Activated CD4-positive, CD25-positive, alpha-beta regulatory T cell treated with anti-CD3 and anti-CD28 coated beads, Interleukin-2, amount 50 U/mL, for 24 hours (primary cell): ENCODE measurements at places on chromosomes 2 and 18.

DNA sequence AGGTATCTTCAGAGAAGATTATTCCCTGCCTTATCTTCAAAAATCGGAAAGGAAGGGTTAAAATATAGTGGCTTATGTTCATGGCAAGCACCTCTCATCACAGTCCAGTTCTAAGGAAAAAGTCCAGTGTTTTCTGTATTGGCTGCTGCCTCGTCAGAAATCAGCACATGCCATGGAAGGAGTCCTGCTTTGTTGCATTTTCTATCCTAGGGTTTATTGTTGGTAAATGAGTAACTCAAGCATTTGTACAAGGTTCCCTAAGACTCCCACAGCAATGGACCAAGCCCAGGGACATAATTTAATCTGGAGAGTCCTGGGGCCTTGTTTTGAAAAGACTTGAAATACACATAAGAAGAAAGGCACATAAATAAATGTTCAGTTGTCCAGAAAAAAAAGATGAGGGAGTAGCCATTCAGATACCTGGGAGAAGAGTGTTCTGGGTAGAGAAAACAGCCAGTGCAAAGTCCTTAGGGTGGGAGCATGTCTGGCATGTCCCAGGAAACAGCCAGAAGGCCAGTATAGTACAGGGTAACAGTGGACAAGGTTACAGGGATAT is 26.4 kb downstream of the NBEAL1 start:
- no peak for ATAC-seq

DNA sequence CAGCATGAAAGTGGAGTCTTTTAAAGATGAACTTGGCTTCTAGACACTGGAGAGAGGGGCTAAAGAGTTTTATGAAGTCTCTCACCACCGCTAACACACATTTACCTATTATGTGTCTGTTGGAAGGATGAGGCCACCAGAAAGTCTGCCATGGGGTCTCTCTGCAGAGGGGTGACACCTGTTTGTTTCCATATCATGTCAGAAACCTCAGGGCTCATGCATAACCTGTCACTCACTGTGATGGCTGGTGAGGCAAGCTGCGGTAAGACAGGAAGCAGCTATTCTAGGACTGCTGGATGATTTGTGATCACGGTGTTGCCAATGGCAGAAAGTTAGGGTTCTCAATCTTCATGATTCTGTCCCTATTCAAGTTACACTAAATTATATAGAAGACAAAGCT is 60.8 kb upstream of the DNMT3A start:
- peak; percentile 47 for ATAC-seq

GRCh38 chr2:2107627-2108026 is 223.4 kb downstream of the MYT1L start:
- ATAC-seq = no peak

DNA sequence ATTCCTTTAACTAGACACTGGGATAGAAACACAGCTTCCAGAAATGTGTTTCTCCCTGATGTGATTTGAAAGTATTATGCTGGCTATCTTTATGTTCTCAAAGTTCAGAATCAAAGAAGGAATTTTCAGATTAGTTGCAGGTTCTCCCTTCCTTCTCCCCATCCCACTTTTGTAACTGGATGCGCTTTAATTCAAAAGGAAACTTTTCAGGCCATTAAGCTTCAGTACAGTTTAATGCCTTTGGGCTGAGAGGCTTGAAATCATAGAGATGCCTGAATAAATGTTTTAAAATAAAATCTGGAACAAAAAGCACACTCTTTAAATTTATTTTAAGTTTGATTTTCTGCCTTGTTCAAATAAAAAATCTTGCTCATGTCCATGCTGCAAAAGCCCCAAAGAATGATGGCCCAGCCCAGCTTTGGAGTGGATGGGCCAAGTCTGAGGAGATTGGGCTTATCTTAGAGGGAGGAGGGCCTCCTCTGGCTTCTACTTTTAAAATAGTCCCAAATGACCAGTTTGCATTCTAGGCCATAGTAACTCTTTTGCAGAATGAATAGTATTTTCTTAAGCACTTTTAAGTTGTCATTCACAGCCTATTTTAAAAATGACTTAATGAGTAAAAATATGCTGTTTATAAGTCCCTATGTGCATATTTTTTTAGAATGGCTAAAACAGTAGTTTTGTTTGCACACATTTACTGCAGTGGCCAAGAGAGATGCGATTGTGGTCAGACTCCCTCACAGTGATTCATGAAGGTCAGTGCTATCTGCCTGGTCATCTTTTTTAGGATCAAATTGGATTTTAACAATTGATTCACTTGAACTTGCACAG is 129.2 kb downstream of the MTX2 start:
- ATAC-seq = no peak

DNA sequence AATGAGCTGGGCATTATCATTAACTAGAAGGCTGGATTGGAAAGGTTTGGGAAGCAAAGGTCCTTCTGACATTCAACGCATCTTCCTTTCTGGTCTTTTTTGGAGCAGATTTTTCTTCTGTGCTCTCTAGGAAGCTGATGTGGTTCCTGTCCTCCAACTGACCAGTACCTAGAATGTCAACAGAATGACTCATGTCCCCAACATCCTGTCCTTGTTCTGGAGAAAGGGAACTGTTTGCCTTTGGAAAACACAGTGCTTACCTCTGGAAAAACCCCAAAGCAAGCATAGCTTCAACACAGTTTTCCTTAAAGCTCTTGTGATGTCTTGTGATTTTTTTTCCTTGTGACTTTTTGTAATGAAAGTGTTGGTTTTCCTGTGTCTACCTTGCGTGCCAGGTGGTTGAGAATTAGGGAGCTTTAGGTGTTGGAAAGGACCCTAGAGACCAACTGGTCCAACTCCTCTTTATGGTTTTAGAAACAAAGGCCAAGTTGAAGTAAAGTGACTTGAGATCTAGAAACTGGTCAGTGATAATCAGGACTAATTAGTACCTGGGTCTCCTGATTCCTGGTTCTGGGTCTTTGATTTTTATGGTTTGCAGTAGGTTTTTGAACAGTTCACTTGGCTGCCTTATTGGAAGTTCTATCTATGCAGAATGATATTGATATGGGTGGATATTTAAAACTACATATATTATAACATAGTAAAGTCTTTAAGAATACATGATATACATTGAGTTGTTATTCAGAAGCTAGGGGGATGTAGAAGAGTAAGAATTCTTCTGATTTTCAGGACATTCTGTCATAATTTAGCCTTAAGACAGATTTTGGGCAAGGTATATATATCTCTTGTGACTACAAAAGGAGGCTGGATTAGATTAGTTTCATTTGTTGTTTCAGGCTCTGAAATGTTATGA is 70.5 kb downstream of the FMNL2 start:
- ATAC-seq = no peak

GRCh38 chr2:215619022-215619958 is 183.4 kb upstream of the FN1 start:
- ATAC-seq = no peak

GRCh38 chr2:99112617-99113016 is 28.9 kb upstream of the C2orf15 start:
- no peak for ATAC-seq

DNA sequence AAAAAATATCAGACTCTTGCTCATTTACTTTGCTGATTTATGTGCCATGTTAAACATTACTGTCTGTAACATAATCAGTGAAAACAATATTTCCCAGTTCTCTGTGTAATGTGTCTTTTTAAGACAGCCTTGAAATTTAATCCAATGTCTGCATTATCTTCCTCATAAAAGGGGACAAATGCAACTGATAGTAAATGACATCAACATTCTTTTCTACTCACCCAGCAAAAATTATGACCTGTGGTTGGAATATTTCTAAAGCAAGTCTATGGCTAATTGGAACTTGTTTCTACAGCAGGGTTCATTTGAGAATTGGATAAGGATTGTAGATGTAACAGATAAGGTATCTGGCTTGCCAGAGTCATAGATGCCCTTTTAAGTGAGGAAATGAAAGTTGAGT is 34.8 kb downstream of the C1D start:
- no peak for ATAC-seq

GRCh38 chr18:48638896-48639771 is 100.3 kb downstream of the CTIF start:
- no peak for ATAC-seq

DNA sequence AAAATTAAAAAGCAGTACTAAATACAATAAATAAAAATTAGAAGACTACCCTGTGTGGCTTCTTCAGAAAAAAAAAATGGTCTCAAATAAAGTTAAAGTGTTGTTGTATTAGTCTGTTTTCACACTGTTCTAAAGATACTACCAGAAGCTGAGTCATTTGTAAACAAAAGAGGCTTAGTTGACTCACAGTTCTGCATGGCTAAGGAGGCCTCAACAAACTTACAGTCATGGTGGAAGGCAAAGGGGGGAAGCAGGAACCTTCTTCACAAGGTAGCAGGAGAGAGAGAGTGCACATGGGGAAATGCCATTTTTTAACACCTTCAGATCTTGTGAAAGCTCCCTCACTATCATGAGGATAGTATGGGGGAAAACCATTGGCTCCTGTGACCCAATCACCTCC is 612.8 kb downstream of the RNF144A start:
- ATAC-seq = no peak

DNA sequence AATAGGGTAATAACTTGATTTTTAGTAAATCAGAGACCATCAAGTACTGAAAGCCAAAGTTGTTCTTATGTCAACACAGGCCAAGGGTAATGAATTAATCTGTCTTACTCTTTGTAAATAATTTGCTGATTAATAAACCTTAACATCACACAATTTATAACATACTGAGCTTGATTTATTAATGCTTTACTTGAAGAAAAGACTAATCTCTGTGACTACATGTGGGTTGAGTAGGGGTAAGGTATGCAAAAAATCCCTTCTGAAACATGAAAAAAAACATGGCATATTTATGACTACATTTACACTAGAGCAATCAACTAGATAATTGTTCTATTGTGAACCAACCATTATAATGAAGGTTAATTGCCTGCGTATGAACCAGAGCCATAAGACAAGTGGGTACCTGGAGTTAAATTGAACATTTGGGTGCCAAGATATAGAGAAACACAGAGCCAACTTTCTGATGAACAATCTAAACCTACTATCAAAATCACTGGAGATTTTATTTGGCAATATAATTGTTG is 67.7 kb upstream of the GRB14 start:
- no peak for ATAC-seq

- ATAC-seq = no peak
These were observed 92.2 kb downstream of the TEX51 start for GRCh38 chr2:126990605-126991532.

DNA sequence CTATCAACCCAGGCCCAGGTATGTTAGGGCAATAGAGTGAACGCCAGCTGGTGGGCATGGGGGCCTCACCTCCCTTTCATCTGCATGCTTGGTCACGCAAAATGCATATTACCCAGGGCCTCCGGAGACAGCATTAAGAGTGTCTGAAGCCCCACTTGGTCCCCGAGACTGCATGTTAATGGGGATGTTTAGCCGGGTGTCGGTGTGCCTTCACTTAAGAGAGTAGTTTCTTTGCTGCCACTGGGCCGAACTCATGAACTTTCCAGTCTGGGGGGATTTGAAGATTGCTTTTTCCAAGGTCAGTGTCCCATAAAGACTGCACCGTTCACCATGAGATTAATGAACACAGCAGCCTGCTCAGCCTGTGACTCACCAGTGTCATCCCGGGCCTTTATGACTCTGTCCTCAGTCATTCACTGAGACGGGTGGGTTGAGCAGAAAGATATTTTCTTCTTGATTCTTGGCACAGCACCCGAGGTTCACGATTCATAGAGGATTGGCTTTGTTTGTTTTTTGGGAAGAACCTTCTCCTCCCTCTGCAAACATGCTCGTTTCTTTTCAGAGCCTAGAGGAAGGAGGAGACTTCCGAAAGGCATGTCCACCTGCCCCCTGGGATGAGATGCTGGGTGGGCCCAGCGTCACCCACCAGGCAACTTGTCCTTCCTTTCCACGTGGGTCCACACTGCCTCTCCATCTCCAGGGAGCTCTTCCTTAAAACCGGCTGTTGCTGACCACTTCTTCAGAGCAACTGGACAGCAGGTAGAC is 199.1 kb downstream of the GLI2 start:
- no peak for ATAC-seq

- no peak for ATAC-seq
These were observed 336.4 kb downstream of the EIPR1 start for GRCh38 chr2:3041246-3041645.

GRCh38 chr2:168560817-168561499 is 104.9 kb downstream of the CERS6 start:
- no peak for ATAC-seq

GRCh38 chr2:198731842-198732399 is 725.8 kb downstream of the SATB2 start:
- no peak for ATAC-seq

DNA sequence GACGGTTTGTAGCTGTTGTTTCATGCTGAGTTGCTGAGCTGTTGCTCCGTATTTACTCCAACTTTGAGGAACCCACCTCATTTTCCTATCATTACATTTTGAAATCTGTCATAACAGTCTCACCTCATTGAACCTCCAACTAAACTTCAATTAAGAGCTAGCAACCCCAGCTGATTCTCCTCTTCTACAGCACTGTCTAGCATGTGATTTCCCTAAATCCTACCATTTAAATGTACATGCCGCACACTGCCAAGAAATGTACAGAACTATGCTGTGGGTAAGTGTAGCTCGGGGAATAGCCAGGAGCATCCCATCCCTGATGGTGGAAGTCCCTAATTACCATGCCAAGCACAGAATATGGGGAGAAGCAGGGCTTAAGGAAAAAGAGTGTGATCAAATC is 299.9 kb downstream of the AFF3 start:
- no peak for ATAC-seq

DNA sequence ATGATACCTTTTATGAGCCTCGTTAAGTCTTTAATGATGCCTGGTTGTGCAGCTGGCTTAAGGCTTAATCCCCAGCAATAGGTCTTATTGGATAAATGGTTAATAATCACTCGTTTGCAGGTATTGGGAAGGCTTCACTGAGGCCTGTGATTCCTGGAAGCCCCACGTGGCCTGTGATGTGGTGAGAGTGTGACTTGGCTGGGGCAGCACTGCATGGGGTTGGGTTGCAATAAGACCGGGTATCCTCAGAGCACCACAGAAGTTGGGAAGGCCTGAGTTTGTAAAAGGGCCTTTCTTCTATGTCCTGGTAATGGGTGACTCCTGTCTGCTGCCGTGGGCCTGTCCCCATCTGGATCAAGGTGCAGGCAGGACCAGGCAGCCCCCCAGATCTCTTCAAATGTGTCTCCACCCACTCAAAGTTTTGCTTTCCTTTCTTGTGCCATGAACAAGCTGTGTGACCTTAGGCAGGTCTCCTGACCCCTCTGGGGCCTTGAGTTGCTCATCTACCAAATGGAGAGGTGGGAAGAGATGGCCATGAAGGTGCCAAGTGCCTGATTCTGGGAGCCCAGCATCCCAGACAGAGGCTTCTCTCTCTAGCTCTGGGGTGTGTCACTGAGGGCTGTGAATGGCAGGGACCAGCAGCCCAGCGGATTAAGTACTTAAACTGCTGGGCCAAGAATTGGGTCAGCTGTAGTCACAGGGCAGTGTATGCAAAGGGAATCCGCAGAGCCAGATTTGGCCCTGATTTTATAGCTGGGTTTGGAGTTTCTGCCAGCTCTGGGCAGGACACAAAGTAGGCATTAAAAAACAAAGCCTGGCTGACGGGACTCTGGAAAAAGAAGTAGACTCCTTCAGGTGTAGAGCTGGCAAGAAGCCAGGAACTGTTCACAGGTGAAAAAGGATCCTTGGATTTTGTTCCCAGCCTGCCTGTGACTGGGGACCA is 24.4 kb downstream of the LBH start:
- no peak for ATAC-seq
